ENCODE measurements at places on chromosomes 12 and 14.

- DNase-seq: no peak
Observed at GRCh38 chr12:55762646-55763045, 19.7 kb downstream of the GDF11 start.

- no peak for DNase-seq
Observed at GRCh38 chr12:132028111-132028510, 78.4 kb downstream of the EP400 start.

GRCh38 chr12:15842108-15842507 is 40.1 kb upstream of the STRAP start:
- DNase-seq: no peak

DNA sequence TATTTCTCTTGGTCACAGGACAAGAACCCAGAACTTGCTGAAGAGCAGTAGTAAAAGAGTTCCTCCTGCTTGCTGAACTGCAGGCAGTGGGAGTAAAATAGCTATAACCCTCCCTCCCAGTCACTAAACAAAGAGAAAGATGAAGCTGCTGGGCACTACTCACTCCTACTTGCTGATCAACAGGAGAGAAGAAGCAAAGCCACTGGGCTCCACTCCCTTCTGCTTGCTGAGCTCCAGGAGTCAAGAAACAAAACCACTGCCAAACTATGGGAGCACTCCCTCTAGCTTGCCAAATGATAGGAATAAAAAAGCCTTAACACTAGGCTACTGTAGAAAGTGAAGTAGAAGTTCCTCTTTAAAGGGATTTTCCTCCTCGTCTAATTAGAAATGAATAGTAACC is 155.3 kb downstream of the RASSF9 start:
- DNase-seq: no peak

GRCh38 chr12:105382771-105383622 is 52.5 kb downstream of the C12orf75 start:
- no peak for DNase-seq

DNA sequence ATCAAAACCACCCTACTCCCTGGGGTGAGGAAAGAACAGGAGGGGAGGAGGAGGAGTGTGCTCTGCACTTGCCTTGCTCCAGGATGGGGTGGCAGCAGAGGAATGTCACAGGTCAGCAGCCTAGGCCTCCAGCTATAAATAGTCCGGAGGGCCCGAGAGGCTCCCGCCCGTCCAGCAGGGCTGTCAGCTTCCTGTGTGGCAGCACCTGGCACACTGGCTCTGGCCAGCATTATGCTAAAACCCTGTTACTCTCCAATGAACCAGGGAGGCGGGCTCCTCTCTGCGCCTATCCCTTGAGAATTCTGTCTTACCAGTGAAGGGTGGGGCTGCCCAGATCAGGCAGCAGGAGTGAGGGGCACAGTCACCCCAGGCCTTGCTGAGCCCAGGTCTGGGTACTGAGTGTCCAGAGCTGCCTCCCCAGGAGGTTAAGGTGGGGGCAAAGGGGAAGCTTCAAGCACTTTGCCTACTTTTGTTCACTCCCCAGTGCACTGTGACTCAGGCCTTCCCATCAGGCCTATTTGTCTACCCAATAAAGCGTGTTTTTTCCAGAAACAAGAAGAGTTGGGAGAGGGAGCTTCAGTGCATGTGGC is 1.2 kb upstream of the COX14 start:
- no peak for DNase-seq

DNA sequence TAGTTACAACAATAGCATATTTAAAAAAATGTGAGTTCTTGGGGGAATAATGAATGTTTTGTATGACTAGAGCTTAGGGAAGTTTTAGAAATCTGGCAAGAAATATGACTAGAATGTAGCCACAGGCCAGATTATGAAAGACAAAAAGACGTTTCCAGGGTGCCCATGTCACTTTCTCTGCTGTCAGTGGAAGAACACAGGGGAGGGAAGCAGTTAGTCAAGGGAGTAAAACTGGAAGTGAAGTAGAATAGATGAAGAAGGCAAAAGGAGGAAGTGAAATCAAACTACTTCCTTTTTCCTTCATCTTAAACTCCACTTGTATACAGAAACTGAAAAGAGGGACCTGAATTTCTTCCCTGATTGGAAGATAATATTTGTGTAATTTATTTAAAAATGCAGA is 81.2 kb upstream of the ATP2B1 start:
- DNase-seq: no peak

GRCh38 chr12:113852695-113853490 is 113.2 kb downstream of the RBM19 start:
- no peak for DNase-seq

DNA sequence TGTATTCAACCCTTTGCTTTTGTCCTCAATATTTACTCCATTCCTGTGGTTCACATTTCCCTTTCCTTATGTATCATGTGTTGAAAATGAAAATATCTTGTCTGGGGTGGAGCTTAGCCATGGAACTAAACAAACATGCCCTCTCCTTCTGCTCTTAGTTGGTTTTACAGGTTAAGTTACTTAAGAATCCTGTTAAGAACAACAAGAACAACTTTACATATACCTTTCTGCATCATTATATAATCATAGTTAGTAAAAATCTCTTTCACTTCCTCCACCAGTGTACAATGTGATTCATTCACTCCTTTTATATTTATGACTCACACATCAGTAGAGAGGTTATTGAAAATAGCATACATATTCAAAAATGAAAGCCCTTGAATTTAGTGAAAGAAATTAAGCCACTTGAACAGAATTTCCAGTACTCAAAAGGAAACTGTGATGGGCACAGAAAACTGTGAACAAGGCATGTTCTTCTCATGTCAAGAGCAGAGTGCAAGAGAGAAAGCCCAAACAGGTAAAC is 307.7 kb downstream of the CCDC91 start:
- no peak for DNase-seq

DNA sequence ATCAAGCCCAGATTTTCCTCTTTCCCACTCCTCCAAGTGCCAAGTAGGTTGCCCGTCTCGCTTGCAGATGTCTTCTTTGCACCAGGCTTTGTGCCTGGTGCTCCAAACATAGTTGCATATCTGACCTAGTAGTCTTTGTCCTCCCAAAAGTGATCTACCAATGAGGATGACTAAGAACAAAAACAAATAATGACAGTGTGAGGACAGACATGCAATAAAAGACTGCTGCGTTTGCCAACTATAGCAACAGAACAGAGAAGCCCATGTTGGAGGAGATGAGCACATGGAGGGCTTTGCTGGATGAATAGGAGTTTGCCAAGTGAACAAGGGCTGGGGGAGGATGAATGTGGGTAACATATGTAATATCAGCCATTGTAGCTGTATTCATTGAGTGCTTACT is 15.6 kb downstream of the DTX1 start:
- DNase-seq: no peak

DNA sequence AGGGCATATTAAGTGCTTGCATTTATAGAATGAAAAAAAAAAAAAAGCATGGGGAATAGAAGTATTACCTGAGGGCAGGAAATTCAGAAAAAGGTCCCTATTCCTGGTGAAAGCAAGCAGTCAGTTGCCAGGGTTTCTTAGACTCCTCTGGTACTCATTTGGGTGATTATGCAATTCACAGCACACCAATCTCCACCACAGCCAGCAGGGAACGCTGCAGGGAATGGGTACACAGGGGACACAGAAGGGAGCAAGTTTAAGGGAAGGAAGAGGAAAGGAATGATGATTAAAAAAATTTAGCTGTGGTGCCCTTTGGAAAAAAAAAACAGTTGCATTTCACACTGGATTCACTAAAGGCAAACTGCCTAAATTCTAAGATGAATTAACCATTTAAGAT is 14.2 kb downstream of the BLTP3B start:
- DNase-seq: no peak

- DNase-seq: peak; percentile 30
Observed at GRCh38 chr14:32077081-32078022, at the start of gene ARHGAP5. ARHGAP5 (plus strand) TSS chr14:32077304; CDS start chr14:32090670, 13,366 bp downstream.

DNA sequence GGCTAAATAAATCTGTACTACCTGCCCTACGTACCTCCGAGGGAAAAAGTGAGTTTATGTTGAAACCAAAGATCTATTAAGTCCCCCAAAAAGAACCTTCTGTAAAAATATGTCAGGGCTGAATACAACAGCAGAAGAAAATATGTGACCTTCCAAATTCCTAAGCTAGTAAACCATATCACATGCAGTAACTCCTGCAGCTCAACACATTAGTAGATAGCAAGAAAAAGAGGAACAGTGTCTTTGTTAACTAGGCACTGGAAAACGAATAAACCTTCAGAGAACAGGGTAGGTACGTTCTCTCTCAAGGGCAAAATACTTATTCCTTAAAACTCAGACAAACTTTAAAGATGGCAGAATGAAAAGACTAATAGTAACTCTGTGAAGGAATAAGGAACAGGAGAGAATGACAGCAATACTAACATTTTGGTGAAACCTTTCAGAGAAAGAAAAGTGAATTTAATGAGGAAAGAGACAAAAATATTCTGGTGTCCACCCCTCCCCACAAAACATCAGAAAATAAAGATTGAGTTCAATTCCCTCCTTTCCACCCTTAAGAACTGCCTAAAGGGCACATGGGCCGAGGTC is 18.0 kb downstream of the CBX5 start:
- no peak for DNase-seq

DNA sequence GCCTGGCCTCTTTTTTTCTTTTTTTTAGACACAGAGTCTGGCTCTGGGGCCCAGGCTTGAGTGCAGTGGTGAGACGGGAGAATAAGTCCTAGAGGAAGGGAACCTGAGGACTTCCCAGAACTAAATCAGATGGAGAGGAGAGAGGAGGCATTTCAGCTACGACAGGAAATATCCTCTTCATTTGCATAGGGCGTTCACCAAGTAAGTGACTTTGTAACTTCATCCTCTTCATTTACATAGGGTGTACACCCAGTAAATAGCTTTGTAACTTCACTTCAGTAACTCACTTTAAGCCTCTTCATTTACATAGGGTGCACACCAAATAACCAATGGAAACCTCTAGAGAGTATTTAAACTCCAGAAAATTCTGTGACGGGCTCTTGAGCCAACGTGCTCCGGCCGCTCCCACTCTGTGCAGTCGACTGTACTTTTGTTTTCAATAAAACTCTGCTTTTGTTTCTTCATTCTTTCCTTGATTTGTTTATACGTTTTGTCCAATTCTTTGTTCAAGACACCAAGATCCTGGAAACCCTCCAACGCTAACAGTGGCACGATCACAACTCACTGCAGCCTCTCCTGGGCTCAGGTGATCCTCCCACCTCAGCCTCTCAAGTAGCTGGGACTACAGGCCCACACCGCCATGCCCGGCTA is 21.4 kb upstream of the ANKRD9 start:
- no peak for DNase-seq

- DNase-seq: no peak
Observed at GRCh38 chr14:99552021-99552553, 51.9 kb downstream of the CCDC85C start.

- DNase-seq: no peak
Observed at GRCh38 chr12:46560089-46560488, 187.5 kb upstream of the SLC38A2 start.

- DNase-seq: no peak
Observed at GRCh38 chr12:48185181-48185919, 1.9 kb downstream of the CCDC184 start.

- DNase-seq: no peak
Observed at GRCh38 chr14:38882533-38882932, 220.5 kb downstream of the SEC23A start.

DNA sequence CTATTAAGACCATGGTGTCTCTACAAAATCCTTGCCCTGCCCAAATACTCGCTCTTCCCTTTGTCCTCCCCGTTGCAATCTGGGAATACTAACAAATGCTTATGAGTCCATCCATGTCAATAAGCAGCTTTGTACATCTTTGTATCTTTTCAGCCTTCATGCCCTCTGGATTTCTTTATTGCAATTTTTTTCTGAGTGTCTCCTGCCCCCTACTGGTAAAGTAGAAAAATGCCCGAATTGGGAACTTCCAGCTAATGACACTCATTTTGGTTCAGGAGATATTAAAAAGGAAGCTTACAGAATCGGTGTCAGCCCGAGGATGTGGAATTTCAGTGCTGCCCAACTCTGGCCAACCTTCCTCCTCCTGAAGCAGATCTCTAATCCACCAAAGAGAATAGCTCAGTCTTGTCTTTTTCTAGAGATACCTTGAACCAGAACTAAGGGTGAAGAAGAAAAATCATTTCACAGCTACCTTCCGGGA is 46.0 kb downstream of the SH2B3 start:
- DNase-seq: no peak

- DNase-seq: no peak
Observed at GRCh38 chr12:113778432-113779132, 187.5 kb downstream of the RBM19 start.

DNA sequence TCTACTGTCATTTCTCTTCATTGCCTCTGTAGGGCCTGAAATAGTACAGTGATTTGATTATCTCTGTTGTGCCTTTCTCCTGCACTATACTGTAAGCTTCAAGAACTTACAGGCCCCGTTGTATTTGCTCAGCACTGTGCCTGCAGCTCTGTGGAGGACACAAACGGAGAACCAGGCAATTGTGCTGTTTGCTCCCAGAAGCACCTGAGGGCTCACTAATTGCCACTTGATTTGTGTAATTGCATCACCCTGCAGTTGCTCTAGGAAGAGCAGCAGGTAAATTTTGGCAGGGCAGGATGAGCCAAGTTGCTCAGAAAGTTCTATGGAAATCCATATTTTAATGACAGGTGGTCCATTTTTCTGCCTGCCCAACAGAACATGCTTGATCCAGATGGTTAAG is 11.6 kb upstream of the KRT82 start:
- no peak for DNase-seq

DNA sequence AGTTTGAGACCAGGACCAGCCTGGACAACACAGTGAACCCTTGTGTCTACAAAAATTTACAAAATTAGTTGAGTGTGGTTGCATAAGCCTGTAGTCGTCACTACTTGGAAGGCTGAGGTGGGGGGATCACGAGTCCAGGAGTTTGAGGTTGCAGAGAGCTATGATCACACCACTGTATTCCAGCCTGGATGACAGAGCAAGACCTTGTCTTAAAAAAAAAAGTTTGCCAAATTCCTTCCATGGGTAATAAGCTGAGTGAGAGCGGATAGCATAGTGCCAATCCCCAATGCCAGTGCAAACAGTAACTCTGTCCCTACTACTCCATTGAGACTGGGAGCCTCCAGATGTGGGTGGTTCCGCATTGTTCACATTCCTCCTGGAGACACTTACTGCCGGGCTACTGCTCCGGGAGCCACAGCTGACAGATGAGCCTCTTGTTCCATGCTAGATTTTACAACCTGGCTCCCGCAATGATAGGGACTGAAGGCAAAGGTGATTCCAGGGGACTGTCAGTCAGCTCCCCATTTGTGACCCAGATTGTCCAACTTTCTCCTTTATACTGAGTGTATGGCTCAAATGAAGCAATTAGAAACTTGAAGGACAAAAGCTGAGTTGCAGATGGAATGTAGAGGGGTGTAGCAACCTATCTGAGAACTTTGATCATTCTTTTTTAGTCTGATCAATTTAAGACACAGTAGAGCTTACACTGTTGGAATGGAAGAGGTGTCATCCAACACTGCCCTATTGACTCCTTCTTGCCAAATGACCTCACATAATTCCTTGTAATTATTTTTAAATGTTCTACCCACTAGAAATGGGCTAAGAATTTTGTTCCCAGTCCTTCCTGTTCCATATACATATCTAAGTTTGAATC is 13.4 kb upstream of the FRMD6 start:
- DNase-seq: no peak

DNA sequence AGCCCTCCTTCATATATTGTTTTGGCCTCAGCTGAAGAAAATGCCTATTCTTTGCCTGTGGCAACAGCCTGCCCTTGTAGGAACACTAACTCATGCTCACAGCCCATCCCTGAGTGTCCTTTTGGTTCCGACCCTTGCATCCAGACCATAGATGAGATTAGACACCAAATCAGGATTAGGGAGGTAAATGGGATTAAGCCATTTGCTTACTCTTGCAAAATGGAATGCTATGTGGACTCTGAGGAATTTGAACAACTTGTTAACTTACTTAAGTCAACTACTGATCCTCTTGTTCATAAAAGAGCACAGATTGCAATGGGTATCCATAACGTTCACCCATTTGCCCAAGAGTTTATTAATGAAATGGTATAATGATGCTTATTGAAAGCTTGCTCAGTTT is 27.3 kb downstream of the TSHR start:
- no peak for DNase-seq
